ENCODE measurements at places on chromosomes 7 and 10.

- DNase-seq = peak; percentile 78
Observed at GRCh38 chr10:26438534-26439341, 597 bp downstream of the APBB1IP start.

- no peak for DNase-seq
Observed at GRCh38 chr7:154906736-154907355, 96.1 kb downstream of the PAXIP1 start.

DNA sequence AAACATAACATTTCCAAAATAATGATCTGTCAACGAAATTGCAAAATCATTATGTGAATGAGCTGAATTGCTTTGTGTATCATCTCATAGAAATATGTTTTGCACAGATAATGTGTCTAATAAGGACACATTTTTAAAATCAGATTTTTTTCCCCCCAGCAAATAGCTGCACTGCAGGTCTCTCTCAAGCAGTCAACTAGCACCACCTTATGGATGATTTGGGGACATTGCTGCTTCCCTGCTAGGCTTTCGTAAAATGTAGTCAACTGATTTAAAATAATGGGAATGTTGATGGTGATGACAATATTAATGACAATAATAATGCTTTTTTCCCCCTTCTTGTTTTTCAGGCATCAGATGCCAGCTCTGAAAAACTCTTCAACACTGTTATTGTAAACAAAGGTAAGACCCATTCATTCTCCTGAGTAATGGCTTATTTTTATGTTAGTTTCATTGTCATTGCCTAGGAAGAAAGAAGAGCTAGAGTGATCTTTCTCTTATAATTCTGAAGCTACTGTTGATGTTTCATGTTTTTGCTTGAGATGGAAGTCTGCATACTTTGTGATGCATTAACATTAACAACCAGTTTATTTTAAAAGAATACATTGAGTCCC is 433.6 kb upstream of the GALNT17 start:
- DNase-seq = peak; percentile 81

DNA sequence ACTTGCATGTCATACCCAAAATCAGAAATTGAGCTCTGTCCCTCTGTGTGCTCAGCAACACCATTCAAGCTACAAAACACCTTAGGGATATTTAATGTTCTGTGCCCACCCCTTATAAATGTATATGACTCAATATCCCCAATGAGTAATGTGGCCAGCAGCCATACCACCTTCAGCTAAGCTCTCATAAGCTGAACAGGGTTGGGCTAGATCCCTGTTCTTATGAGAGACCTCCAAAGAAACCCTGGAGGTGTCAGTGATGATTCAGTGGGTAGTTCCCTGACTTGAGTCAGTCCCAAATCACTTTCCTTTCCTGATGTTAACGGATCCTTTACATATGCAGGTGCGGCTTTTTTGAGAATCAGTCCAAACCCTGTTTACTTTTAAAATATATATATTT is 253.8 kb downstream of the CREB5 start:
- no peak for DNase-seq

- no peak for DNase-seq
Observed at GRCh38 chr7:154792436-154793055, 210.4 kb downstream of the PAXIP1 start.

DNA sequence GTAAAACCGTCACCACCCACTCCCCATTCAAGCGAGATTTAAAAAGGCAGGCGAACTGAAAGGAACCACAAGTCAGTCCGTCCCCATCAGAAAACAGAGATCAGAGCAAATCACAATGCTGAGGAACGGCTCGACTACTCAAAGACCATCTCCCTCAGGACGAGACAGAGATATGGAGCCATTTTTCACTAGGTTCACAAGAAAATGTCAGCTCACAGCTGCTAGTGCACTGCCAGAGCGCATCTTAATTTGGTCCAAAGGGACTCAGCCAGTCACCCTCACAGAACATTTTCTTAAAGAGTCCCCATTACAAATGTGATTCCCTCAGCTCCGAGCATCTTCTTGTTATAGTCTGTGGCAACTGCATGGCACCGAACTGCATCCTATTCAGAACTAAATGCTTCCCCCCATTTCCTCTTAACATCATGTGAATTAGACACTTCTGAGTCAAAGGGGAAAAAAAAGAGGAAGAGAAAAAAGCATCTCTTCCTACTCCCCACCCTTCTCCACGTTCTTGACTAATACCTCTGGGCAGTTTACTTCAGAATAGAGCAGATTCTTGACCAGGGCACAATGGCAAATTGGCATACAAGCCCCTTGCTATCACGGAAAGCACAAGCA is 683.9 kb downstream of the MAGI2 start:
- peak; percentile 10 for DNase-seq

- no peak for DNase-seq
Observed at GRCh38 chr7:139192014-139192706, 38.9 kb upstream of the UBN2 start.

DNA sequence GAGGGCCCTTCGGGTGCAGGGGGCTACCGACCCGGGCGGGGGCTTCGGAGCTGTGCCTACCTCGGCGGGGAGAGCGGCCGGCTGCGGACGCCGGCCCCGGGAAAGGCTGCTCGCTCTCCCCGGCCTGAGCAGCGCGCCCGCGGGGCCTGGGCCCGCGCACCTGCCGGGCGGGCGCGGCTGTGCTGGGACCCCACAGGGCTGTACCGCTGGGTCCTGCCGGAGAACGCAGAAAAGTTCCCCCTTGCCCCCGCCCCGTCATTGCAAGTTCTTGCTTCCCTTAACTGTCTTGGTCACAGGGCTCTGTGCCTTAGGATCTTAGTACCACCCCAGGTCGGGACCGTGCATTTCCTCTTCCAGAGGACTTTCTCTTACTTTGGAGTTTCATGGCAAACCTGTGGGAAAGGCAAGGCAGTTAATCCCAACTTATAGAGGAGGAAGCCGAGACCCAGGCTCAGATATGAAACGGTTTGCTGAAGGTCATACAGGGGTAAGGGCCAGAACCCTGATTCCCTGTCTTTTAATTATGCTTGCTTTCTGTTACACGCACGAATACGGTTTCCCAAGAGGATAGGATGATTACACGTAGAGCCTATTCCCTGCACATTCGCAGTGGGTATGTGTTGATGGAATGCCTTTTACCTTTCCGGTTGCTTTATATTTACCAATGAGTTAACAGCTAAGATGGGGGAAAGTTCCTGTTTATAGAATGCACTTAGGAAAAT is 652 bp downstream of the PCGF5 start:
- peak; percentile 56 for DNase-seq

- no peak for DNase-seq
Observed at GRCh38 chr7:23246555-23246954, at the start of gene GPNMB. GPNMB (plus strand) TSS chr7:23246775; CDS start chr7:23246858, 83 bp downstream.

GRCh38 chr10:34145715-34146114 is 669.4 kb downstream of the PARD3 start:
- no peak for DNase-seq

DNA sequence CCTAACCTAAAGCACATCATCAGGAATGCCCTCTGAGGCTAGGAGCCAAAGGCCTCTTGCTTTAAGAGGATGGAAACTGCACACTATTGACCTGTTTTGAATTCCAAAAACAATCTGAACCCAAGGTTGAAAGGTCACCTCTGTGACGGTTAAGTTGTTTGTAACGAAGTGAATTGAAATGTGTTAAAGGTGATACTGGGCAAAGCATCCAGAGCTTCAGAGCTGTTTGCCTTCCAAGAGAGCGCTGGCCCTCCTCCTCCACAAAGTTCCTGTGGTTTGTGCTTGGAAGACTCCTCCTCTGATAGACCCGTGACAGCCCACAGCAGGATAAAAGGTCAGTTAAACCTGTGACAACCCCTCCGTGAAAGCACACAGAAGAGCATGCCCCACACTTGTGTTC is 133.7 kb upstream of the CTTNBP2 start:
- DNase-seq = no peak

DNA sequence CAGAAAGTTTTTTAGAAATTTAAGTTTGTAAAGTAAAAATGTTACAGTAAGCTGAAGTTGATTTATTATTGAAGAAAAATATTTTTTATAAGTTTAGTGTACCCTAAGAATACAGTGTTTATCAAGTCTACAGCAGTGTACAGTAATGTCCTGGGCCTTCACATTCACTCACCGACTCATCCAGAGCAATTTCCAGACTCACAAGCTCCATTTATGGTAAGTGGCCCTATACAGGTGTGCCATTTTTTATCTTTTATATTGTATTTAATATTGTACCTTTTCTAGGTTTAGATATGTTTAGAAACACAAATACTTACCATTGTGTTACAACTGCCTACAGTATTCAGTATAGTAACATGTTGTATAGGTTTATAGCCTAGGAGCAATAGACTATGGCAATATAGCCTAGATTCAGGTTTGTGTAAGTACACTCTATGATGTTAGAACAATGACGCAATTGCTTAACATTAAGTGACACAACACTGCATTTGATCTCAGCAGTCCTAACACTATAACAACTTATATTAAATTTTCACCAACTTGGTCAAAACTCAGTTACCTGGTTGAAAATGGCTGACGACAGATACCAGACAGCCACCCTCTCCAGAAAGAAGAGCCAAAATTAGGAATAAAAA is 45.7 kb downstream of the HIBADH start:
- no peak for DNase-seq

DNA sequence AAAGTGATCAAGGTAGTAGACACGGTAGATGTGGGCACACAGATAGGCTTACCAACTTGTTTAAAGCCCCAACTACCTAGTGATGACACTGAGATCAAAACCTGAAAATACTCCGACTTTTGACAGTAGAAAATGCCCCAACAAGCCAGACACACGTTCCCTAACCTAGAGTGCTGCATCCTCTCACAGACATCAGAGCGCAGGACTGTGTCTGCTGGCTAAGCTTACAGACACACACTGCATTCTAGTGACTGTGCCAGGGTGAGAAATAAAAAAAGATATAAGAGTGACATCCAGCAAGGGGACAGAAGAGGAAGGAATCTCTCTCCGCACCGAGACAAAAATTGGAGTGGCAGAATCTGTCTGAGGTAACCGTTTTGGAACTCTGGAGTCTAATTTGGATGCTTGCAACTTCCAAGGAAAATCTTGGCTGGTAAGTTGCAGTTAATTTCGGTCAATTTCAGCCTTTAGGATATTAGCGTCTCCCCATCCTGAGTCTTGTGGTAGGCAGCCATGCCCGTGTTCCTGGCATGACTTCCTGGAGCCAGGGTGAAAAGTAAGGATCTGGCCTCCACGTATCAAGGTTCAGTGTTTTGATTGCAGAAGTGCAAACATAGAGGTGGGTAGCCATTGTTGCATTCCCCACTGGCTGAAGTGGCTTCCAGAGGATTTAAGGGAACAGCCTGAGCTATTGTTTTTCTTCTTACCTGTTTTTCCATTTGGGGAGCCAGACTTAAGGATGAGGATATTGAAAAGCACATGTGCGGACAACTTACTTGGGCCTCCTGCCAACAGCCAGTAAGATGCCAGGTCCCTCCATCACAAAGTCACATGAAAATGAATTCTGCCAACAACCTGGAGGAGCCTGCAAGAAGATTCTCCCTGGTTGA is 124.1 kb downstream of the SMURF1 start:
- no peak for DNase-seq

GRCh38 chr10:72524489-72524888 is 101.4 kb downstream of the MICU1 start:
- no peak for DNase-seq

GRCh38 chr10:132120734-132121510 is 55.2 kb downstream of the JAKMIP3 start:
- no peak for DNase-seq

DNA sequence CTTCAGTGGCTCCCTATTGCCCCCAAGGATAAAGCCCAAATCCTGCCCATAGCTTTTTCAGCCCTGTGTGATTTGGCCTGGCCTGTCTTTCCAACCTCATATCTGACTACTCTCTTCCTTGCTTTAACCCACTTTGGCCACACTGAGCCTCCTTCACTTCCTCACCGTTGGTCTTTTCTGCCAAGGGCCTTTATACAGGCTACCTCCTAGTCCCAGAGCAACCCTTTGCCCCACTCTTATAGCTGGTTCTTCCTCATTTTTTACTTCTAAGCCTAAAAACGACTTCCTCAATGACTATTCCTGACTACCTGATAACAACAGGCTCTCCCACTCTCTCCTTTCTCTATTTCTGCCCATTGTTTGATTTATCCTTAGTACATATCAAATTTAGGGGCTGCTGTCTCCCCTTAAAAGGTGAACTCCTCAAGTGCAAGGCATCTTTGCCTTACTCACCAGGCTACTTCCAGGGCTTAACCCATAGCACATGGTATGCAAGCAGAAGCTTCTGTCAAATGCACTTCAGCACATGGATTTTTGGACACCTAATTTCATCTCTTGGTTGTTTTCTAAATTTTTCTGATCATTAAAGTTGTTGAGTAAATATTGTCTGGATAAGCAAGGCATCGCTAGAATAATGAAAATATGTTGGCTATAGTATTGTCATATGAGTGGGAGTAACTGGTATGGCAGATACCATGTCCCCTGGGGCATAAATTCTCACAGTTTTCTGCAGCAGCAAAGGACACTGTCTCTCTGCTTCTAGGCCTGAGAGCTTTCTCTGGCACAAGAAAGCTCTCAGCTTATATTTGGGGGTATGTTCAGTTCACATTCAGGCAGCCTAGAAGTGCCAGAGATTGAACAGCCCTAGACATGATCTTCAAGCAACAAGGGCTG is 201.5 kb upstream of the GPR26 start:
- DNase-seq = no peak

DNA sequence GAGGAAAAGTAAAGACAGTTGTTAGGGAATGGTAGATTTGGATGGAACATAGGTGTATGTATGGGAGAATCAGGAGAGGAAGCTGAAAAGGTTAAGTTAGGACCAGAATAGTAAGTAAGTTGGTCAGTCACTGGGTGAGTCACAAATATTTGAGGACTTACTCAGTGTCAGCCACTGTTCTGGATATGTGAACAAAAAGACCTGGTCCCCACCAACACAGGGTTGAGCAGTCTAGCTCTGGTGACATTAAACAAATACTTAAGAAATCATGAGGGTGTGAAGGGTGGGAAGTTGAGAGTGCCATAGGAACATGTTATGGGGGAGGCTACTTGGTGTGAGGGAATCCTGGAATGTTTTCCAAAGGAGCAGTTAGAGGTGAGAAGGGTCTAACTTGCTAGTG is 246.9 kb downstream of the PTEN start:
- no peak for DNase-seq

Data from NAMALWA (cell line).